Fibroblast of villous mesenchyme (primary cell): ENCODE measurements at places on chromosomes 6 and 20. TPM values are rescaled to one million over a fixed set of nuclear protein-coding genes. Genes with fewer than 3 reads are reported as not detected.

The CDH4 gene
- total RNA-seq: 1.3 and 1.7 TPM in 2 replicates

DNA sequence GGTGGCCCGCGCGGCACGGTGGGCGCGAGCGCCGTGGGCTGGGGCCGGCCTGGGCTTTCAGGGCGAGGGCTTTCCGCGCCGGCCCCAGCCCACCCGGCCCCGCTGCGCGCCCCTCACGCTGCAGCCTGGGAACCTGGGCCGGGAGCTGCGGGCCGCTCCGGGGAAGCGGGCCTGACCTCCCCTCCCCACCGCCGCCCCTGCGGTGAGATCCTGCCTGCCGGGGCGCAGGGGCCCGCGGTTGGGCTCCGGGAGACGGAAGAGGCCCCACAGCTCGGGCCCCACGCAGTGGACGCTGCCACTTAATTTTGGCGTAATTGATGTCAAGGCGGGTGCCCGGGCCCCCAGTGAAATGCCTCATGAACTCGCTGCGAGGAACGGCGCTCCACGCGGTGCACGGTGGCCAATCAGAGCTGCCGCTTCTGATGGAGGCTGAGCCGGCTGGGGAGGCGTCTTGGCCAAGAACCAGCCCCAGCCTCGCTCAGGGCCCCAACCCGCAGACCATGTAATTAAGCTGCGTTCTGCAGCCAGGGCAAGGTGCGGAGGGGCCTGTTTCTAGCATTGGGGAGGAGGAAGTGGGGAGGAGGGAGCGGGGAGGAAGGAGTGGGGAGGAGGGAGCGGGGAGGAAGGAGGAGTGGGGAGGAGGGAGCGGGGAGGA lies 96.1 kb upstream of the BHLHE23 start:
- DNase-seq: peak; percentile 11

The FAXC gene
- total RNA-seq: 0.32 and 2.2 TPM in 2 replicates

The SEL1L2 gene
- total RNA-seq: not detected in 2 replicates

GRCh38 chr20:2754424-2754823 lies 46.0 kb downstream of the CPXM1 start:
- no peak for DNase-seq

DNA sequence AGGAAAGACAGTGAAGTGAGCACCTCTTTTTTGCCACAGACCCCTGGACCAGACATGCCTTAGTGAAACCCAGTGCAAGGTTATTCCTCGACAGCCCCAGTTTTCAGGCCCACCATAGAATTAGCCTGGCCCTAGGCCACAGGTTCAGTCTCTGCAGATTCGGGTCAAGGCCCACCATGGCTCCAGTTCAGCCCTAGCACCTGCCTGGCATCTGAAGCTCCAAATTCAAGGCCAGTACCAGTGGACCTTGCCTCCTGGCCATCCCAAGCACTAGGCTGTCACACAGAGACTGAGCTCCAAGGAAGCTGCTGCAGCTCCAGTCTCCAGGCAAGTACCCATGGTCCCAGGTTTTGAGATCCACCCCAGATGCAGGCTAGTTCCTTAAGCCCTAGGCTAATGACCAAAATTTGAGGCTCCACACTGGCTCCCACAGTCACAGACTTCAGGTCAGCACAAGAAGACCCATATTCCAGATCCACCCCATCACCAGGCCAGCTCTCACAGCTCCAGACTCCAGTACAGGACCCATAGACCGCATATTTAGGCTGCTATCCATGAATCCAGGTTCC lies 877.5 kb upstream of the ADGRB3 start:
- no peak for DNase-seq

GRCh38 chr6:79650950-79651349 lies 19.8 kb downstream of the SH3BGRL2 start:
- no peak for DNase-seq

DNA sequence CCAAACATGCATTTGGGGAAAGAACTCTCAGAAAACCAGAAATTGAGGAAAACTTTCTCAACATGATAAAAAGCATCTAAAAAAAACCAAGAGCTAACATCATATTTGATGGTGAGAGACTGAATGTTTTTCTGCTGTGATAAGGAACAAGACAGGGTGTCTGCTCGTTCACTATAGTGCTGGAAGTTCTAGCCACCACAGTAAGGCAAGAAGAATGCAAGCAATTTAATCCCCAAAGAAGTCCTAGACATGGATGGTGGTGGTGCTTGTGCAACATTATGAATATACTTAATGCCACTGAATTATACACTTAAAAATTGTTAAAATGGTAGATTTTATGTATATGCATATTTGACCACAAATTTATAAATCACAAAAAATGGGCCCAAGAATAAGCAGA lies 53.4 kb downstream of the LYRM2 start:
- DNase-seq: no peak

GRCh38 chr6:101655109-101655508 lies 261.6 kb downstream of the GRIK2 start:
- no peak for DNase-seq

The HSPA1L gene
- total RNA-seq: 0.86 and 0.97 TPM in 2 replicates
